ENCODE measurements at places on chromosomes 7 and 10.

DNA sequence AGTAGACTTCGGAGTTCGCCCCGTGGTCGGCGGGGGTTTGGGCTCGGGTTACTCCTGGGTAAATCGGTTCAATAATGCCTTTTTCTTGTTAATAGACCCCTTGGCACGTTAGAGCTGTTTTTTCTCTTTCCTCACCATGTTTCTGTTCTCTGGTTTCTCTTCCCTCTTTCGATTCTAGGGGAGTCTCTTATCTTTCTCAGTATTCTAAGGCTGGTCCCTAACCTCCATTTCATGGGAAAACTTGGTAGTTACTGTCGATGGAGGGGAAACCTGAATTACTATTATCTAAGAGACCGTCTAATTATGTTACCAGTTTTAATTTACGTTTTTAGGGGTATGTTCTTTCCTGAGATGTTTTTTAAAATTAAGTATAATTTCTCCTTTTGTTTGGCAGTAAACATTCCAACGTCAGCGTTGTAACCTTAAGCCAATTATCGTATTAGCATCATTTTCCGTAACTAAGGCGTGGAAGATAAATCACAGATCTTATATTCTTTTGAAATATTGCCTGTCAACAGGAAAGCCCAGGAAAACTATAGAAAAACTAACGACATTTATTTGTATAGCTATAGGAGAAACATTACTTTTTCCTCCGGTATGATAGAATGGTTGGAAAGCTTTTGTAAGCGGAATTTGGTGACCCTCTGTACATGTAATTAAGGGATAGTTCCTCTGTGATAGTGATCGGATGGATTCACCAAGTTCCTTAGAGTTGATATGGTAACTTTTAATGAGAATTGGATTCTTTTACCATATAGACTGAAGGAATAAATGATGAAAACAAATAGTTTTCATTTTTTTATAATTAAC lies 847 bp downstream of the BTAF1 start:
- DNase-seq = no peak

GRCh38 chr10:7596356-7596755 lies 70.4 kb downstream of the ITIH5 start:
- DNase-seq = no peak

- DNase-seq = no peak
Observed at GRCh38 chr10:114272696-114273095, 33.6 kb downstream of the VWA2 start.

GRCh38 chr7:50687575-50688225 lies 95.0 kb downstream of the GRB10 start:
- no peak for DNase-seq

GRCh38 chr10:112304267-112304859 lies 21.2 kb downstream of the TECTB start:
- DNase-seq = no peak

DNA sequence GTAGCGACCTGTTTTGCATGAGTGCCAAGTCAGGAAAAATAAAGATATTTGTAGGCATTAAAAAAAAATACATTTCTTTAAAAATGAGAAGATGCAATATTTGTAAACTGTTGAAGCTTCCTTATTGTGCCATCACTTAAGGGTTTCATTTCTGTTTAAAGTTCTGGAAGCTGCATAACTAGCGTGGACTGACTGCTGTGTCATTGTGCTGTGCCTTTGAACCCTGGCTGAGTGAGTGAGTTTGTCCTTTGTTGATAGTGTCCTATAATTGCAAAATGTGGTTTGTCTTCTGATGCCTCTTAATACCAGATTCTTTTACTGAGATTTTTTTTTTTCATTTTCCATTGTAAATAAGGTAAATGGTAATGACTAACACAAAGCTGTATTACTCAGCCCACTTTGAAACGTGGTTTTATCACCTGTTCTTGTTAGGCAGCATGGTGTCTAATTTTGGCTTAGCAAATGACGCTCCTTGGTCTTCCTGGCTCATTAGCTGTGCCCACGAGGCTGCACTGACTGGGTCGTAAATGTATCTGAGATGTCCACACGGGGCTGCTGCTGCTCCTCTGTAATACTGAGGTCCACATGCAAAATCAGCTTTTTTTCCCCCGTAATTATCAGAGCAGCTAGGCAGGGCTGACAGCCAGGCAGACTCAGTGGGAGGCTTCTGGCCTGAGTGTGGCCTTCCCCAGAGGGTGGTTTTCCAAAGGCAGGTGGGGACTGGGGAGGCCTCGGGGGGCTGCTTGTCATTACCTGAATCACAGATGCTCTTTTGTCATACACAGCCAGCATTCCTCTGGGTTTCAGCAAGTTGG lies 14.8 kb downstream of the ZSCAN25 start:
- DNase-seq = no peak

DNA sequence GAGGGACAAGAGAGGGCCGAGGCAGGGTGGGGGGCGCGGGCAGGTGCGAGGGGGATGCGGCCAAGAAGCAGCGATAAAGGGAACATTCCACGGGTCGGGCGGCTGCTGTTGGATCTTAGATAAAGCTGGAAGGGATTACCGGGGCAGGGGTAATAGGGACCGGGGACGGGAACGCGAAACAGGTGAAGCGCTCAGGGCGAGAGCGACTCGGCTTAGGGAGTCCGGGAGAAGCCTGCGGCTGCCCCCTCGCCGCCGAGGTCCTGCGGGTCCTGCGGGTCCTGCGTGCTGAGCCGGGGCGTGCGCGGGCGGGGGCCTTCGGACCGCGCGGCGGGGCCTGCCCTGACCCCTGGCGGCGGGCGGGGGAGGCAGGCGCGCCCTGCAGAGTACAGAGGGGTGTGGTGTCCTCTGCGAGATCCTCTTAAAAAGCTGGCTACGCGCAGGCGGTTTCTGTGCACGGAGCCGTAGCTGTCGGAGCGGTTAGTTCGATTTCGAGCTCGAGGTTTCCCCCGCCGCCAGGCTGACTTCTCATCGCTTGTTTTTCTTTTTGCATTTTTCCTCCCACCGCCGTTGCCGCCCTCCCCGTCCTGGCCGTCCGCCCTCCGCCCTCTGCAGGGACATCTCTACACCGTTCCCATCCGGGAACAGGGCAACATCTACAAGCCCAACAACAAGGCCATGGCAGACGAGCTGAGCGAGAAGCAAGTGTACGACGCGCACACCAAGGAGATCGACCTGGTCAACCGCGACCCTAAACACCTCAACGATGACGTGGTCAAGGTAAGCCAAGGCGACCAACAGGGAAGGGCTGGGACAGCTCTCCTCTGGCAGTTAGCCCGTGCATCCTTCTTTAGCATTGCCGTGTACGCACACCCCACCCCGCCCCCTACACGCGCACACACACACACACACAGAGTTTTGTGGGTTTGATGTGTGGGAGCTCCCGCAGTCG lies 1.4 kb downstream of the CAV1 start:
- DNase-seq = peak; percentile 25

DNA sequence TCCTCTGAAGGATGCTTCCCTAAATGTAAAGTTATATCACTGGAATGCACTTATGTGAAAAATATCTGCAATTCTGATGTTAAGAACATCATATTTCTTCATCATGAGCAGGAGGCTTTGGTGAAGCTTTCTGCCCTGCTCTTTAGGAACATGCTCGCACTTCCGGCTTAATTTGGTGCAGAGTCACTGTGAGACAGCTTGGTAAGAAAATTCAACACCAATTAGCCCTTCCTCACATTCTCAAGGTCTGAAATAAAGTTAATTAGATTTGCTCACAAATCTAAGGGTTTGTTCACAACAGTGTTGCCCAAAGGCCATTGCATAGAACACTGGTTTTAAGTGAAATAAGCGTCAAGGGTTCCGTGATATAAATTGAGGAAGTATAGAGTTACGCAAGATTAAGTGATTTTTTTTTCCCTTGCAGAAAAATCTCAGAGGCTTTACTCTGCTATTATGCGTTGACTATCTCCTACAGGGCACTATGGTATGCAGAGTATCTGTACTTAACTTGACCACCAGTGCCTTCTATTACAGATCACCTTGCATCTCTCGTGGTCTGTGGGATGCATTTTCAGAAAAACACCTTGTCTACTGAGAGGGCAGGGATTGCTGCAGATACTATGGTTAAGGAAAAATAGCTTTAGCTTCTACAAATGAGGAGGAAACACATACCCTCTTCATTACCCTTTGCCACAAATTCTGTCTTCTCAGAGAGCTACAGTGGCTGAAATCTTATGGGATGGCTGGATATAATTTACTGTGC lies 953.9 kb downstream of the TYW1 start:
- DNase-seq = no peak

- no peak for DNase-seq
Observed at GRCh38 chr10:19970717-19971116, 154.5 kb downstream of the PLXDC2 start.

- DNase-seq = no peak
Observed at GRCh38 chr7:152869677-152870051, 110.1 kb downstream of the ACTR3B start.

GRCh38 chr7:1669954-1670893 lies at the start of gene ELFN1:
Gene ELFN1 (plus strand): TSS chr7:1670277. CDS start chr7:1744597, 74,320 bp downstream.
- no peak for DNase-seq

DNA sequence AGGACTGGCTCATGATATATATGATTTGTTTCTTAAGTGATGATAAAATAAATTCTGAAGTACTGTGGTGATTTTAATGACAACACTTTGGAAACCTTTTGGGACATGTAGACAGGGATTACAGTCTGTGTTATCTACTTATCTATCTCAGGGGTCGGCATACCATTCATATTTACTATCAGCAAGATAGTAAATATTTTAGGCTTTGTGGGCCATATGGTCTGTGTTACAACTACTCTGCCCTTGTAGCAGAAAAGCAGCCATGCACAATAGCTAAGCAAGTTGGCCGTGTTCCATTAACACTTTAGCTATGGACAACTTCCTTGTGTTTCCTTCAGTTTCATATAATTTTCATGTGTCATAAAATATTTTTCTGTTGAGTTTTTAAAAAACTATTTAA lies 97.8 kb upstream of the PRPS1L1 start:
- no peak for DNase-seq

GRCh38 chr7:66694286-66694685 lies 46.2 kb upstream of the RABGEF1 start:
- no peak for DNase-seq

DNA sequence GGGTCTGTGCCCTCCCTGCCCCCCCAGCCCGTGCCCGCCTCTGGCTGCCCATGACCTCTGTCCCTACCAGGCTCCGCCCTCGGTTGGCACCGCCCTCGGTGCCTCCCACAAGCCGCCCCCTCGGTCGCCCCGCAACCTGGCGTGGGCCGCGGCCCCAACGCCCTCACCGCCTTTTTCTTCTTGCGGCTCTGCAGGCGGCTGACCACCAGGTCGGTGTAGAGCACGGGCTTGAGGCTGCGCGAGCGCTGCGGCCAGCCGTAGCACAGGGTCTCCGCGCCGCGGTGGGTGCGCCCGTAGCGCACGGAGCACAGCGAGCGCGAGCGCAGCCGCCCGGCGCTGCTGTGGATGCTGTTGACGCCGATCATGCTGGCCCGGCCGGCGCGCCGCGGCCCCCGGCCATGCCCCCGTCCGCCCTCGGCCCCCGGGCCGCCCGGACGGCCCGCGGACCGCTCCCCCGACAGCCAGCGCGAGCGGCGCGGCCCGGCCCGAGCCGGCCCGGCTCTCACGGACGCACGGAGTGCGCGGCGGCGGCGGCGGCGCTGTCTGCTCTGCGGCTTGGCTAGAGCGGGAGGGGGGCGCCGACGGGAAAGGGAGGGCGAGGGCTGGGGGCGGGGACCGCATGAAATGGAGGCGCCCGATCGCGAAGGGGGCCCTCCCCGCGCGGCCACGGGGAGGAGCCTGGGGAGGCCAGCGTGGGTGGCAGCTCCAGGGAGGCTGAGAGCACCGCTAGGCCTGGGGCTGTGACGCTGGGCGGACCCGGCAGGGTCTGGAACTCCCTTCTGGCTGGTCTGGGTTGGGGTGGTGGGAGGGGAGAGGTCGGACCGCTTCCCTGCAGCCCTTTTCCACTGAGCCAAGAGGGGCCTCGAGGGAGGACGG lies 9.6 kb downstream of the PSD start:
- DNase-seq = peak; percentile 41

DNA sequence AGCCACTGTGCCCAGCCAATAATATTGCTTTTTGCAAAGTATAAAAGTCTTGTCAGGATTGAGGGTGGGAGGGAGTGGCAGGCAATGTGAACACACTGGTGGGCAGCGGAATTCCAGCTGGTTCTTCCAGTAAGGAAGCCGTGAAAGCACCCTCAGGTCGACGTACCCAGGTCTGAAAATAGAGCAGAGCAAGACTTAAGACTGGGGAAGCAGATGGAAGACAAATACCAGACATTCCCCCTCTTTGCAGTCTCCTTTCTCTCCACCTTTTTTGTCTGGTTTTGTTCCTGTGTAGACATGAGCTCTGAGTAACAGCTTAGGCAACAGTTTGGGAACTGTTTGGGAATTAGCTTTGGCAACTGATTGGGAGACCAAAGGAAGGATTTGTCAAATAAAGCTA lies 17.6 kb upstream of the CSTF2T start:
- no peak for DNase-seq

DNA sequence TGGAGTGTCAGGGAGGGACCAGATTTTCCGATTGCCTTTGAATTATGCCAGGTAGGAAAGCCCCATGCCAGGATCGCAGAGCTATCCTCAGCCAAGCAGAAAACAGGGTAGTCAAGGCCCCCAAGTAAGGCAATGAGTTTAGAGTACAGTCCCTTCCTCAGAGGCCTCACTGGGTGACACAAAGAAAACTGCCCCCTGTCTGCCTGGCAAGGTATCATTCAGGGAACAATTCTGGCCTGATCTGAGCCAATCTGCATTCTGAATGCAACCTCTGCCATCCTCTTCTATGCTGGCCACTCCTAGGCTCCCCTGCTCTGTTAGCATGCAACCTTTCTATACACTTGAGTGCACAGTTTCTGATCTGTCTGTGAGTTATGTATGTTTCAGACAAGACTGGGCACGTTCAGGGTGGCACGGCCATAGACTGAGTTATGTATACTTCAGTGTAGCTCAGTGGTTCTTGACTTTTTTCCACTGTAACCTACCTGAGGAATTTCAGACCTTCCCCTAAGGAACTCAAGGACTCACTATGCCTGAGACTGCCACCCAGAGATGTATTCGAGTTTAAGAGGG lies 336.8 kb downstream of the PLXNA4 start:
- DNase-seq = no peak

- DNase-seq = no peak
Observed at GRCh38 chr7:46512891-46513413, 591.9 kb upstream of the IGFBP3 start.

DNA sequence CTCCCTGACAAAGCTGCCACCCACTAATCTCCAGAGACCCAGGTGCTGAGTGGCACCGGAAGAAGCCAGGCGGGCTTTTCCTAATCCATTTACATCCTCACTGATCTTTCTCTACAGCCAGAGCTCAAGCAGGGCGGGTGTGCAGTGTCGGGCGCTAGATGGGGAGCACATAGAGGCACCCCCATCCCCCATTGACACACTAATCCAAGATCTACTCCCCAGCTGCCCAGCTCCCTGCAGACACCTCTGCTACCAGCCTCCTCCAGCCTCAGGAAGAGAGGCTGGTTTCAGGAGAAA lies 22.2 kb downstream of the FRMPD2 start:
- no peak for DNase-seq

- DNase-seq = no peak
Observed at GRCh38 chr10:131772441-131772840, 128.4 kb upstream of the PPP2R2D start.
